ENCODE measurements at places on chromosomes 5 and 9. TPM values are rescaled to one million over a fixed set of nuclear protein-coding genes. Genes with fewer than 3 reads are reported as not detected.

The ADAMTS2 gene
- not detected for total RNA-seq

The SPACA9 gene
- 5.2 TPM for total RNA-seq

The PCDHB8 gene
- not detected for total RNA-seq

The CARD9 gene
- total RNA-seq, result 1.6 TPM

The ARL14EPL gene
- total RNA-seq, result not detected

The DHX29 gene
- total RNA-seq, result 11.6 TPM
